Stimulated activated naive CD4-positive, alpha-beta T cell treated with Interleukin-2 at 50 U/mL for 16 hours (primary cell): ENCODE measurements at places on chromosomes 11 and 22.

- no peak for DNase-seq
These were observed 71.3 kb downstream of the ETS1 start for GRCh38 chr11:128515826-128516778.

DNA sequence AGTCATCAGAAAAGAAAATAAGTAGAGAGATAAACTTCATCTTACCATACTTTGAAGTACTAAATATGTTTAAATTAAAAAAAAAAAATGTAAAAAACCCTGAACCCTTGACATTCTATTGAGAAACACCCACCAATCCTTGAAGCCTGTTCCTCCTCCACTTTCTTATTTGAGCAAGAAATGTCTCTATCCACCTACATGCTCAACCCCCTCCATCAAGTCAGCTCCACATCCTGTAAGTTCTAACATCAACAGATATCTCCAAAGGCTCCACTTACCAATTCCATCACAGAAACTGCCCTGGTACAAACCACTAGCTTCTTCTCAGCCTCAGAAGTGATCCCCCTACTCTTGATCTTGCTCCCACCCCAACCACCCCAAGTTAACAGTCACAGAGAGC lies 32.5 kb upstream of the FAT3 start:
- DNase-seq: no peak

DNA sequence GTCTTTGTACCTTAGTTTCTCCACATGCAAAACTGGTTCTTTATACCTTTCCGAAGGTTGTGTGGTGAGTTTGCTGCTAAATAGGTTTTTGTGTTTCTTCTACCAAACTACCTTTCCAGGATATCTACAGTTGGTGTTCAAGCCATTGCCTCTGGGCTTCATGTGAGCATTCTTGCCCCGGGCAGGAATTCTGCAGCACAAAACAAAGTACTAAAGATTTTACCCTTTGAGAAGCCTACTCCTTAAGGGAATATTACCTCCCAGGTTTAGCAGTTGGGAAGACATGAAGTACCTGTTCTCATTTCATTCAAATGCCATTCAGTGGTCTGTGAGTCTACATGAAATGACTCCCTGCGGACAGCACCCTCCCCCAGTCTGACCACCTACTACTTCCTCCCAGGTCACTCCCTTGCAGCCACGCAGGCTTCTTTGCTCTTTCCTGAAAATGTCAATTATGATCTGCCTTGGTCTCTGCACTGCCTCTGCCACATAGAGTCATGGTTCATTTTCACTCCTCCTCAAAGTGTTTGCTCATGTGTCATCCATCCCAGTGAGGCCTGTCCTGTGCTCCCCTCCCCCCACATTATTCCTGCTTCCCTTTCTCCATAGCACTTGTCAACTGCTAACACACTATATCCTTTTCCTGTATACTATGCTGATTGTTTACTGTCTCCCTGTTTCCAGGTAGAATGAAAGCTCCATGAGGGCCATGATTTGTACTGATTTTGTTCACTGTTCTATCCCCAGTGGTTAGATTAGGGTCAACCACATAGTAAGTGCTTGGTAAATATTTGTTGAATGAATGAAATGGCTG lies 36.9 kb downstream of the PACS1 start:
- DNase-seq: peak; percentile 8

- DNase-seq: no peak
These were observed 1037.0 kb downstream of the DLG2 start for GRCh38 chr11:84590106-84590505.

GRCh38 chr22:29670626-29671025 lies 49.2 kb upstream of the CABP7 start:
- DNase-seq: no peak

DNA sequence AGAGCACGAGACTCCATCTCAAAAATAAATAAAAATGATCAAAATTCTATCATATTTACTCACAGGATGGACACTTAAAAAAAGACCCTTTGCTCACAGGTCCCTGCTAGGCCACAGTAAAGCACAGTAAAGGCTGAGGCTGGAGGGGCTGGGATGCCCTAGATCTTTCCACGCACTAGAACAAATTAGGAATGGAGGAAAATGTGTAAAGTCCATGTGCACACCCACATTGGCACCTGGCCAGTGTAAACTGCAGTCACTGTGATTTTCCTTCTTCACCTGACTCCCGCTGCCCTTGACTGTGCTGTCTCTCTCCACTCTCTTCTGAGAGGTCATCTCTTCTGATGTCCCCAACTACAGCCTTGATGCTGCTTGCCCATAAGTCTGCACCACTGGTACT lies 195.5 kb downstream of the EFCAB6 start:
- no peak for DNase-seq
